ENCODE measurements at places on chromosomes 12 and 14. TPM values are rescaled to one million over a fixed set of nuclear protein-coding genes. Genes with fewer than 3 reads are reported as not detected.

EFS gene
- 10.8 TPM for total RNA-seq

KRT79 gene
- not detected for total RNA-seq

DNA sequence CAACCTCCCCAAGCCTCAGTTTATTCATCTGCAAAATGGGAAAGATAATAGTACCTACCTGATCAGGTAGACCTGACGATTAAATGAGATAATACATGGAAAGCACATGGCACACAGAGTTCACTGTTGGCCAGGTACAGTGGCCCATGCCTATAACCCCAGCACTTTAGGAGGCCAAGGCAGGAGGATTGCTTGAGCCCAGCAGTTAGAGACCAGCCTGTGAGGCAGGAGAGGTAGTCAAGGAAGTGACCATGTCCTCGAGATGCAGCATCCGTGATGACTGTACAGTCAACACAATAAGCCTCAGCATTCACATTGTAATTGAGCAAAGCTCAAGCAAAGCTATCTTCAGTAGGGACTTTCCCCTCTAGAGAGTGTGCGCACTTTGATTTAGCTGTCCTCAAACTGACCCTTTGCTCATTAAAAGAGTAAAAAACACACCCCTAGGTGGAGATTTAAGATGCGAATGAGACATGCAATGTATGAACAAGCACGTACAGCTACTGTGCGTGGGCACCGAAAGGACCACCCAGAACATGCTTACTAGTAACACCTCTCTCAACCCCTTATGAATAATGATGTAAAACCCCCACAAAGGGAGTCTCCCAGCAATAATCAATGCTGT, 9.9 kb downstream of the ISCU start:
- no peak for DNase-seq

DNA sequence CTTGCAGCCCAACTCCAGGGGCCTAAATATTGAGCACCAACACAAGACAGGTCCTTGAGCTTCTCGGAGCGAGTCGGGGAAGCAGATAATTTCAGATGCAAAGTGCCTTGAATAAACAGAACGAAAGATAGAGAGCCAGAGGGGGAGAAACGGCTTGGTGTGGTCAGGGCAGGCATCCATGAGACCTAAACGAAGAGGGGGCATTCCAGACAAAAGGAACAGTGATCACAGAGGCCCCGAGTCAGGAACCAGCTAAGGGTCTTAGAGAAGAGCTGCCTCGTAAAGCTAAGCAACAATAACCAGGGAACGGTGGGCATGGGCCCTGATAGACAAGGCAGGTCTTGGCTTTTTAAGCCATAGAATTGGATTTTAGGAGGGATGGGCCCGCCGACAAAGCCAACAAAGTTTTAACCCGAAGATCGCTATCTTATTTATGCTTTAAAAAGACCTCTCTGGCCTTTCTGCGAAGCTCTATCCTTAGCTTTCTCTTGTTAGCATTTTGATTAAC, 421 bp upstream of the ACADS start:
- DNase-seq = no peak

- peak; percentile 81 for DNase-seq
Observed at GRCh38 chr12:78802593-78802992, 62.0 kb upstream of the SYT1 start.

DNA sequence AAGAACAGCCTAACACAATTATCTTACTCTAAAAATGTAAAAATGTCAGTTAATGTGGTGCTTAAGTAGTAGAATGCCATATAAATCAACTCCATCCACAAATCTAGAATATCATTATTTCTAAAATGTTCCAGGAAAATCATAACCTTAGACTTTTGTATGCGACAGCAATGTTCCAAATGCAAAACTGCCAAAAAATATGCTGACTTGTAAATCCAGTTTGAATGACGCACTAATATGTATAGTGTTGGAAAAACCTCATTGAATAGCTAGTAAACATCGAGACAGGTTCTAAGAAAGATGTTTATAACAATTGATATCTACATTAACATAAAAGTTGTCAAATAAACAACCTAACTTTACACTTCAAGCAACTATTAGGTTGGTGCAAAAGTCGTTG, 469.1 kb upstream of the PRICKLE1 start:
- DNase-seq = no peak

- DNase-seq = no peak
Observed at GRCh38 chr14:105937253-105938054, 411.1 kb downstream of the TMEM121 start.

GRCh38 chr12:58425481-58426392, 484.4 kb downstream of the ATP23 start:
- peak; percentile 93 for DNase-seq
